Karpas-422 (cell line): ENCODE measurements at places on chromosomes 3 and 15. TPM values are rescaled to one million over a fixed set of nuclear protein-coding genes. Genes with fewer than 3 reads are reported as not detected.

DNA sequence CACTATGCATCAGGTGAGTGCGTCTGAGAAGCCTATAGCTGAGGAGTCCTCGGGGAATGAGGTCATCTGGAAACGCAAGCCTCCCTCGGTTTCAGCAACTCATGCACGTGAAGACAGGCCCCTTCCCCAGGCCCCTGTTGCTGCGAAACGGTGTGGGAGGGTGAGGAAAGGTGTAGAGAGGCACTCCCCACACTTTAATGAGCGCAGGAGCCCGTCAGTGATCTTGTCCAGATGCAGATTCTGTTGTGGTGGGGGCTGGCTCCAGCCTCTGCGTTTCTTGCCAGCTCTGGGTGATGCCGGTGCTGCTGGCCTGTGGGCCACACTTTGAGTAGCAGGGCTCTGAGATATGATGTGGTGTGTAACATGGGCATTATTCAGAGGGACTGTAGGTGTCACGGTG, 38.6 kb upstream of the LACTB start:
- no peak for DNase-seq

C3orf49 gene
- total RNA-seq, result not detected in 2 replicates

GRCh38 chr3:47617086-47618010, 38.7 kb upstream of the CSPG5 start:
- no peak for DNase-seq

GRCh38 chr3:138899351-138899991, 47.5 kb downstream of the FOXL2 start:
- DNase-seq, result no peak

- DNase-seq, result no peak
Measured at GRCh38 chr15:81375461-81375860, 1.4 kb upstream of the TMC3 start.

- no peak for DNase-seq
Measured at GRCh38 chr3:134161898-134162615, 88.6 kb downstream of the RYK start.

- no peak for DNase-seq
Measured at GRCh38 chr3:53708001-53708621, 138.1 kb downstream of the CHDH start.

DNA sequence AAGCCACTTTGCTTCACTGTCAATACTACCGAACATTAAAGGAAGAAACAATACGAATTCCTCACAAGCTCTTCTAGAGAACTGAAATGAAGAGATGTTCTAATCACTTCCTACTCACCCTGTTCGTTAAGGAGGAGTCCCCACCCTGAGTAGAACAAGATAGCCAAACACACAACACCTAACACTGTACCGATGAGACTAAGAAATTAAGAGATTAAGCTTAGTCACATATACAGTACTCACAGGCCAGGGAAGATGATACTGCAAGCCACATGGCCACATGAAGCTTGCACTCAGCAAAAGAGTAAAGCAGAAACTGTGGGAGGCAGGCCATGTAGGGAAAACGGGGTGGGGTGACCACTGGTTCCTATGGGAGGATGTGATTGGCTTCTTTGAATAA, 48.0 kb downstream of the CGGBP1 start:
- DNase-seq, result no peak

KNG1 gene
- total RNA-seq, result not detected in 2 replicates

FAM219B gene
- total RNA-seq, result 58.8 and 69.5 TPM in 2 replicates

DNA sequence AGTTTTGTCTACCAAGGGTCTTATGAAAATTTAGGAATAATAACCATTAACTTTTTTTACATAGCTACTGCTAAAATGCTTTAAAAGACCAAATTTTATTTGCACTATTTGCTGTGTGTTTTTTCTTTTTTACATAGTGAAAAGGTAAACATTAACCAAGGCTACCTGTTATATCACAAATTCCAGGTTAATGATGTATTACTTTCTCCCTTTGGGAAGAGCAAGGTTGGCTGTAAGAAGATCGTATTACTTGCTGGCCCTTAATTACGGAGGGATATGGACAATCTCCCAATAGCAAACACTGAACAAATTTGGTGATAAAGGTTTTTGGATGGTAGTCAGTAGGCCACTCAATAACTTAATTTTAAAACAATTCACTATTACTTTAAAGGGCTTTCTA, 22.4 kb downstream of the LRRC58 start:
- no peak for DNase-seq

IGF2BP2 gene
- 0.18 and 0.67 TPM in 2 replicates for total RNA-seq
